EL (cell line): ENCODE measurements at places on chromosomes 11 and 22.

- peak; percentile 80 for DNase-seq
Measured at GRCh38 chr22:30425616-30426387, at the start of gene MTFP1. Gene MTFP1 (plus strand): TSS chr22:30425768. CDS start chr22:30425880, 112 bp downstream.

- no peak for DNase-seq
Measured at GRCh38 chr22:43624144-43624998, 187.7 kb downstream of the EFCAB6 start.

- DNase-seq, result no peak
Measured at GRCh38 chr11:18449251-18449650, 6.4 kb upstream of the LDHAL6A start.

GRCh38 chr22:26707090-26707489, 49.7 kb downstream of the MIAT start:
- no peak for DNase-seq

GRCh38 chr11:72787216-72788104, 6.4 kb downstream of the STARD10 start:
- no peak for DNase-seq

DNA sequence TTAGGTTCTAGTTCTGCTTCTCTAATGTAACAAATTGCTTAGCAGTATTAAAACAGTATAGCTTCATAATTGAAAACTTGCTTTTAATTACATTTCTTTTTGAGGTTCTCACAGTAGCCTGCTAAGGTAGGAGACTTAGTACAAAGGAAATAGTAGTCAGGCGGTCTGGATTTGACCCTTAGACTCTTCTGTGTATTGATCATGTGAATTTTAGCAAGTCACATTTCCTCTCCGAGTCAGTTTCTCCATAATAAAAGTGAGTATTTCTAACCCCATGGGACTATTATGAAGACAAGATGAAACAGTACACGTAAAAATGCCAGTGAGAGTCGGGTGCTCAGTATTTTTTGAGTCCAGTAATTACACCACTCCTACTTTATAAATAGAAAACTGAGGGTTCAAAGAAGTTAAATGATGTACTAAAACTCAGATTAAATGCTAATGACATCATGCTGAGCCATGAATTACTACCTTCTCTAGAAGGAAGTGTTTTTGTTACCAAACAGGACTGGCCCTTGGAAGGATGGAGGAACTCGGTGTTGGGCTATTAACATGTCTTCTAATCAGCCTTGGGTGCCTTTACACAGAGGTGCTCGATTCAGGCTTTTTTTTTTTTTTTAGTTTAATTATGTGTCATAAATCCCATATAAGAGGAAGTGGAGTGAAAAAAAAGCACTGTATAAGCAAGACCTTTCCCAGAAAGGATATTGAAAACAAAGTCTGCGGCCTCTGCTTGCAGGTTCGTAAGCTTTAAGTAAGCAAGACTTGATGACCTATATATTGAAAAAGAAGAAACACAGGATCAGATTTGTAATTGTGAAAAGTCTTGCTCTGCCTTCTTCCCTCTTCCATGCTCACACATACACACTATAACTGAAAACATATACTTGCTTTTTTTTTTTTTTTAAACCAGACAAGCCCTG, 109.0 kb downstream of the EMSY start:
- no peak for DNase-seq

DNA sequence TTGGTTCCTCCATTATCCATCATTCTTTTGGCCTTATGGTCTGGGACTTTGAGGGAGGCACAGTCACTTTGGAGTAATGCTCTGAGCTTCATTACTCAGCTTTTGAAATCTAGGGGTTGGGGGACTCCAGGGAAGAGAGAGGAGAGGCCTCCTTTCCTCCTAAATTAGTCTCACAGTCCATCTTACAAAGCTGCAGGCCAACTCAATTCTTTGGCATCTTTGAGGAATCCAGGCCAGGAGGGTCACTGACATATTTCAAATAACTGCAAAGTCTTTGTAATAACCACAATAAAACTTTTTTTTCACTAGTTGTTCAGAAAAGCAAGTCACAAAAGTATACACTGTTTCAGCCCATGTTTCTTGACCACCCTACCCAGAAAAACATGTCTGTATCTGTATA, 73.3 kb upstream of the FAR1 start:
- DNase-seq, result peak; percentile 91

GRCh38 chr11:95289378-95290101, 58.5 kb upstream of the SESN3 start:
- DNase-seq, result no peak

- no peak for DNase-seq
Measured at GRCh38 chr11:111936040-111936540, 1.1 kb upstream of the DIXDC1 start.

GRCh38 chr11:92623055-92623454, 346.4 kb upstream of the MTNR1B start:
- DNase-seq, result no peak

DNA sequence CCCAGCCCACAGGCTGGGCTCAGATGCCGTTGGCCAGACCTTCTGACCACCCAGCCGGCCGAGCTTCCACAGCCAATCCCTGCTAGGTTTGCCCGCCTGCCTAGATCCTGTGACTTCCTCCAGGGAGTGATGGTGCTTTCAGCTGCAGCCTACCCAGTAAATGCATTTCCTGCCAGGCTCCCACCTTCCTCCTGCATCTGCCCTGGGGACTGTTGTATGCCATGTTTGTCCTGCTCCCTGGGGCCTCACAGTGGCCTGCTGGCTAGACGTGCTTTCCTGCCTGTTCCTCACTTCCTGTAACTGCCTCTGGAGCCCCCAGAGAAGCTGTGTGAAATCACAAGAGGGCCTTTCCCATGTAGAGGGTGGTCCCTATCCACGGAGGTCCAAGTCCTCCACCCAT, 86.2 kb downstream of the GALNT18 start:
- no peak for DNase-seq

- no peak for DNase-seq
Measured at GRCh38 chr11:33868647-33869461, 23.0 kb downstream of the LMO2 start.

DNA sequence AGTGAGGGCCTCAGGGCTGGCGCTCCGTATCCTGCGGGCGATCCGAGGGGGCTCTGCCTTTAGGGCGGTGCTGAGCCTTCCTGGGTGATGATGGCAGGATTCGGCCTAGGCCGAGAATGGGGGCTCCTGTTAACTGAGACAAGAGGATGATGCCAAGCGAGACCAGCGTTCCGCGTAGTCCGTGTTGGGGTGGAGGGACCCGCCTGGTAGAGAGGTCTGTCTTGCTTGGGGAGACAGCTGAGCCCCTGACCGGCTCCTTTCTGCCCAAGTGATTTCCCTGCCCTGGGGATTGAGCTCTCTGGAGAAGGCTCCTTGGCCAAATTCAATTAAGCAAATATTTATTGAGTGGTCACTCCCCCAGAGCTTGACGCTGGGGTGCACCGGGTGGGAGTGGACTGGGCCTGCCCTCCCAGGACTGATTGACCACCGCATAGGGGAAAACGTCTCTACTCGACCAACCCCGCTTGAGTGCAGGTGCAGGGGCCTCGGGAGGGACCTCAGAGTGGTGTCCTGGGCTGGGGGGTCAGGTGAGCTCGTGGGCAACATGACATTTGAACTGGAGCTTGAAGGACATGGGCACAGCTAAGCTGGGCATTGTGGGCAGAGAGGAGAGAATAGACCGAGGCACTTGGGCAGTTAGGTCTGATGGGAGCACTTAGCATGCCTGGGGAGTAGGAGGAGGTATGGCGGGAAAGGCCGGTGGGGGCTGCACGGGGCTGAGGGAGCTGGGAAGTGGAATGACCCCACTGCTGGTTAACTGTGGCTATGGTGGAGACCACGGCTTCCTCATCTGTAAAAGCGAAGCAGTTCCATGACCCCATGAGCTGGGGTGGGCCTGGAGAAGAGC, 1.1 kb downstream of the GNAZ start:
- no peak for DNase-seq

DNA sequence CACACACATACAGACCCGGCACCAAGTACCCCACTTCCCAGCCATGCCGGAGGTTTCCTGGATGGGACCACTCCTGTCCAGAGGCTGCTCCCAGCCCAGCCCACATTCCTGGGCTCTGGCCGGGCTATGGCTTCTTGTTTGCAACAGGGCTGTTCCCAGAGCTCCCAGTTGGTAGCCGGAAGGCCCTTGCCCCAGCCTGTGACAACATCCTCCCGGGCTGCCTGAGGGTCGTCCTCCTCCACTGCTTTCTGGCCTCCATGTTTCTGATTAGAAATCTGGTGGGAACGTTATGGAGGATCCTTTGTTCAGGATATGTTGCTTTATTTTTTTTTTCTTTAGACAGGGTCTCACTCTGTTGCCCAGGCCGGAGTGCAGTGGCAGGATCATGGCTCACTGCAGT, 952 bp upstream of the CYP2D6 start:
- no peak for DNase-seq

GRCh38 chr11:27129686-27130085, 89.1 kb downstream of the BBOX1 start:
- no peak for DNase-seq

- no peak for DNase-seq
Measured at GRCh38 chr11:56911312-56911711, 77.4 kb upstream of the OR5AK2 start.

- DNase-seq, result no peak
Measured at GRCh38 chr11:67317888-67318555, 14.7 kb downstream of the SSH3 start.

- DNase-seq, result no peak
Measured at GRCh38 chr22:30575859-30576258, 1.4 kb upstream of the GAL3ST1 start.

GRCh38 chr11:11039208-11039965, 181.5 kb upstream of the ZBED5 start:
- no peak for DNase-seq

DNA sequence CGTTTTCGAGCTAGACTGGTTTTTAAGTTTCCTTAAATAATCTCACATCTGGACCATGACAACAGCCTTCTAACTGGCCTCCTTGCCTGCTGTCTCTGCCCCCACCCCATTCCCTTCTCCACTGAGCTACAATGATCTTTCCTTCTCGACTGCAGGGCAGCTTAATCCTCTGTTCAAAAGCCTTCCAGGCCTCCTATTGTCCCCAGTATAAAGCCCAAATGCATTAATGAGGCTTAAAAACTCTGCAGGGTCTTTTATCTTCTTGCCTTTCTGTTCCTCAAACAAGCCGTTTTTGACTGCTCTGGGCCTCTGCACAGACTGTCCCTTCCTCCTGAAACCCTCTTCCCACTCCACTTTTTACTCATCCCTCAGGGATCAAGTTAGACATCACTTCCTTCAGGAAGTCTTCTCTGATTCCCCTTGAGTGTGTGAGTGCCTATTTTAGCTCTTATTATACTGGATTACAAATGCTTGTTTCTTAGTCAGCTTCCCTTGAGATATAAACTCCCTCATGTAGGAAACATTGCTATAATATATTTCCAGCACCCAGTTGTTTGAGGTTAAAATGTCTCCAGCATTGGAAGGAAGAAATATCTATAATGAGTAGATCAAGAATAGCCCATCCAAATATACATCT, 23.6 kb upstream of the PAMR1 start:
- DNase-seq, result peak; percentile 22

DNA sequence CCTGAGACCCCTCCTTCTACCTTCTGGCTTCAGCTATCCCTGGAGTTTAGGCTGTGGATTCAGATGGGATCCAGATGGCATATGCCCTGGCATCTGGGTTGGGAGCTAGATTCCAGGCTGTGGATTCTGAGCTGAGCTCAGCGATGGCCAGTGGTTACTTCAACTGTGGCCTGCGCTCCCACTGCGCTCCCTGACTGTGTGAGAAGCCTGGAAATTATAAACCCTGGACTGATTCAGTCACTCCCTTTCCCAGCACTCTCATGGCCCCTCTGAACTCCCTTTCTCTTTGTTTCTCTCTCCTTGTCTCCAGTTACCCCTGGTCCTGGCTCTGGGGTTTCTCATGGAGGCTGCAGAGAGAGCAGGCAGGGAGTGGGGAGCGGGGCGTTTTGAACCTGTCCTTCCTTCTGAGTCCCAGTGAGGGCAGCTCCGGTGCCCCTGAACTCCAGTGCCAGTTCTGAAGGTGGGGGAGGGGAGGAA, 4.8 kb downstream of the ARHGEF17 start:
- peak; percentile 68 for DNase-seq

DNA sequence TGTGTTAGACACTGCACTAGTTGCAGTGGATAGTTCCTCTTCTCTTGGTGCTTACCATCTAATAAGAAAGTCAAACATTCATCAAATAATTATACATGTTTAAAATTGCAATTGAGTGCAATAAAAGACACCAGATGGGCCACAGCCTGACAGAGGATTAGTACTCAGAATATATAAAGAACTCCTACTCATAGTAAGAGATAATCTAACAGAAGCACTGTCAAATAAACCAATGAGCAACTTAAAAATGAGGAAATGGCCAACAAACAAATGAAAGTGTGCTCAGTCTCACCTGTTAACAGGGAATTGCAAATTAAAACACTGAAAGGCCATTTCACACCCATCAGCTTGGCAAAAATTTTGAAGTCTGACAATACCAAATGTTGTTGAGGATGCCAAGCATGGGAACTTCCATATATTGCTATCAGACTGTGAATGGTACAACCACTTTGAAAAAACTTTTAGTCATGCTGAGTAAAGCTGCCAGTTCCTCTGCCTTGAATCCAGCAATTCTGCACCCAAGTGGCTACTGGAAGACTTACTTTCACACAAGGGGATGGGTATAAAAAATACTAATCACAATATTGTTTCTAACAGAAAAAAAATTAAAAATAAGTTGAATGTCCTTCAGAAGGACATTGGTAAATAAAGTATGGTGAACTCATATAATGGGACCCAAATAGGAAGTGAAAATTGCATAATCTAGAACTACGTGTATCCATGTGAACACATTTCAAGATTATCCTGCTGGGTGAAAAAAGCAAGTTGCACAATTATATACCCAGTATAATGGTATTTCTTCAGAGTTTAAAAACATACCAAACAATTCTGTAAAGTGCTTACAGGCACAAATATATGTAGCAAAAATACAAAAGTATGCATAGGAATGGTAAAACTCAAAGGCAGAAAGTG, 41.4 kb upstream of the CREB3L1 start:
- DNase-seq, result no peak

DNA sequence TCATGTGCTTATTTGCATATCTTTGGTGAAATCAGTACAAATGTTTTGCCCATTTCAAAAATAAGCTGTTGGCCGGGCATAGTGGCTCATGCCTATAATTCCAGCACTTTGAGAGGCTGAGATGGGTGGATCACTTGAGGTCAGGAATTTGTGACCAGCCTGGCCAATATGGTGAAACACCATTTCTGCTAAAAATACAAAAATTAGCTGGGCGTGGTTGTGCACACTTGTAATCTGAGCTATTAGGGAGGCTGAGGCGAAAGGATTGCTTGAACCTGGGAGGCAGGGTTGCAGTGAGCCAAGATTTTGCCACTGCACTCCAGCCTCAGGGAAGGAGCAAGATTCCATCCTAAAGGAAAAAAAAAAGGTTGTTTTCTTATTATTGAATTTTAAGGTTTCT, 136.0 kb downstream of the SWAP70 start:
- peak; percentile 36 for DNase-seq
